ENCODE measurements at places on chromosomes 2 and 18. TPM values are rescaled to one million over a fixed set of nuclear protein-coding genes. Genes with fewer than 3 reads are reported as not detected.

GRCh38 chr2:28499282-28499681 lies 3.4 kb downstream of the PLB1 start:
- H3K36me3 ChIP-seq: no peaks in the 10 kb centered on the region
- no peak overlapping the region for H3K4me3 ChIP-seq
- H3K27ac ChIP-seq: no peak overlapping the region

DNA sequence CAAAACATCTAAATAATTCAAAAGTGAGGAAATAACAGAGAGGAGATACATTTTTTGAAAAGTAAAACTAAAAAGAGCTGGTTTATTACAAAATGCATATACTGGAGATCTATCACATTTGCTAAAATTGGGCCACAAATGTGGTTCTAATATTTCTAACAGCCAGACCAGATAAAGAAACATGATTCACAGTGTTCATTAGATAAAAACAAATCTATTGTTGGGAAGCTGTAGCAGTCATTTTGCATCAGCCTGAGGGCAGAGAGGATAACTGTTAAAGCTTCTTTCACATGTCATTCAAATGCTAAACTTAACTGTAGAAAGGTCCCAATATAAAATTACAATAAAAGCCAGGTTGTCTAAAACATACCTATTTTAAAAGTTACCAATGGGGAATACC lies 148.3 kb downstream of the GULP1 start:
- H3K36me3 ChIP-seq: no peaks in the 10 kb centered on the region
- H3K27ac ChIP-seq: no peak overlapping the region
- DNase-seq: no peak
- H3K4me3 ChIP-seq: no peak overlapping the region

- H3K4me1 ChIP-seq: no peaks in the 10 kb centered on the region
- H3K4me3 ChIP-seq: no peak overlapping the region
- DNase-seq: no peak
- H3K27ac ChIP-seq: no peak overlapping the region
Measured at GRCh38 chr2:39571111-39571731, 94.5 kb upstream of the TMEM178A start.

DNA sequence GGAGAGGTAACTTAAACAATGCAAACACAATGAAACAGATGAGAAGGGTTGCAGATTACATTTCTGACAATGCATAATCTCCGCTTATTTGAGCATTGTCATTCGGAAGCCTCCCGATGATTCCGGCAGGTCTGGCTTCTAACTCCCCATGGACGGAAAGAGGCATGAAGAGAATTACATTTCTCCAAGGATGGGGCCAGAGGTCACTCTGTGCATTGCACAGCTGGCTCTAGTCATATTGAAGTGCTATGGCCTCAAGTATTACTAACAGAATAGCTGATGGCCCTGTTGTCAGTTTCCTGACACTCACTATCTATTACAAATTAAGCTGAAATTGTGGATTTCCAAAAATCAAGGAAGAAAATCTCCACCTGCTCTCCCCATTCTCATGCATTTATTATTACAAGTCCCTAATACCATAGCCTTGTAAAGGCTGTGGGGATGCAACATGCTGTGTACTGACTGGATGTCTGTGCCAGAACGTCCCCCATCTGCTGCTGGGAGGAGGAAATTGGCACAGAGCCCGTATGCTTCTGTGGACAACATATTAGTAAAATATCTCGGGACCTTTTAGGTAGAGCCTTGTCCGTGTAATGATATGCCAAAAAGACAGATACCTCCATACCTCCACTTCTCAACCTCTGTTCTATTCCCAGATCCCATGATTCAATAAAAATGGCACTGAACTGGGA lies 168.1 kb downstream of the SETBP1 start:
- no peak overlapping the region for H3K4me3 ChIP-seq
- H3K36me3 ChIP-seq: no peaks in the 10 kb centered on the region
- H3K27me3 ChIP-seq: no peaks in the 10 kb centered on the region
- DNase-seq: no peak
- no peaks in the 10 kb centered on the region for H3K4me1 ChIP-seq

GRCh38 chr2:186637497-186637800 lies 47.6 kb downstream of the ITGAV start:
- H3K4me1 ChIP-seq: no peaks in the 10 kb centered on the region
- H3K4me3 ChIP-seq: no peak overlapping the region
- H3K27me3 ChIP-seq: no peaks in the 10 kb centered on the region
- H3K36me3 ChIP-seq: no peaks in the 10 kb centered on the region

- H3K4me1 ChIP-seq: no peaks in the 10 kb centered on the region
- DNase-seq: no peak
- no peaks in the 10 kb centered on the region for H3K36me3 ChIP-seq
- no peak overlapping the region for H3K27ac ChIP-seq
- H3K27me3 ChIP-seq: no peaks in the 10 kb centered on the region
Measured at GRCh38 chr2:45930396-45930792, 278.9 kb downstream of the PRKCE start.

DNA sequence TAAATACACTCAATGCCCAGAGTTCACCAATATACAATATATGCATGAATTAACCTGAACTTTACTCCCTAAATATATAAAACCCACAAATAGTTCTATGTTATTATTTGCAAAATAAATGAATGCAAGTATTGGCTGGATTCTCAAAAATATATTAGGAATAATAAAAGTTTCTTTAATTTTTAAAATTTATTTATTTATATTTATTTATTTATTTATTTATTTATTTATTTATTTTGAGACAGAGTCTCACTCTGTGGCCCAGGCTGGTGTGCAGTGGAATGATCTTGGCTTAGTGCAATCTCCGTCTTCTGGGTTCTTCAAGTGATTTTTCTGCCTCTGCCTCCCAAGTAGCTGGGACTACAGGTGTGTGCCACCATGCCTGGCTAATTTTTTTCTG lies 88.7 kb upstream of the TMEFF2 start:
- no peaks in the 10 kb centered on the region for H3K36me3 ChIP-seq
- H3K27me3 ChIP-seq: no peaks in the 10 kb centered on the region
- H3K4me1 ChIP-seq: no peaks in the 10 kb centered on the region
- no peak overlapping the region for H3K4me3 ChIP-seq
- no peak overlapping the region for H3K27ac ChIP-seq

DNA sequence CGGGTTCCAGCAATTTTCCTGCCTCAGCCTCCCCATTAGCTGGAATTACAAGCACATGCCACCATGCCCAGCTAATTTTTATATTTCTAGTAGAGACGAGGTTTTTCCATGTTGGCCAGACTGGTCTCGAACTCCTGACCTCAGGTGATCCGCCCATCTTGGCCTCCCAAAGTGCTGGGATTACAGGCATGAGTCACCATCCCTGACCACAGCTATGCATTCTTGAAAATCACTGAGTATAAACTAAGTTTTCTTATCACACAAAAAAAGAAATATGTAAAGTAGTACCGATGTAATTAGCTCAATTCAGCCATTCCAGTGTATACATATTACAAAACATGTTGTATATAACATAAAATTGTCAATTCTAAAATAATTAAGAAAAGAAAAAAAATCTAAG lies 232.7 kb downstream of the MBD2 start:
- H3K27me3 ChIP-seq: no peaks in the 10 kb centered on the region
- no peak overlapping the region for H3K27ac ChIP-seq
- H3K36me3 ChIP-seq: no peaks in the 10 kb centered on the region
- no peak for DNase-seq
- H3K4me3 ChIP-seq: no peak overlapping the region
- H3K4me1 ChIP-seq: no peaks in the 10 kb centered on the region

Gene PLB1
- not detected for total RNA-seq

Gene ACMSD
- not detected for total RNA-seq

Gene TPGS2
- total RNA-seq: 147 TPM
